ENCODE measurements at places on chromosomes 16 and 17. TPM values are rescaled to one million over a fixed set of nuclear protein-coding genes. Genes with fewer than 3 reads are reported as not detected.

DNA sequence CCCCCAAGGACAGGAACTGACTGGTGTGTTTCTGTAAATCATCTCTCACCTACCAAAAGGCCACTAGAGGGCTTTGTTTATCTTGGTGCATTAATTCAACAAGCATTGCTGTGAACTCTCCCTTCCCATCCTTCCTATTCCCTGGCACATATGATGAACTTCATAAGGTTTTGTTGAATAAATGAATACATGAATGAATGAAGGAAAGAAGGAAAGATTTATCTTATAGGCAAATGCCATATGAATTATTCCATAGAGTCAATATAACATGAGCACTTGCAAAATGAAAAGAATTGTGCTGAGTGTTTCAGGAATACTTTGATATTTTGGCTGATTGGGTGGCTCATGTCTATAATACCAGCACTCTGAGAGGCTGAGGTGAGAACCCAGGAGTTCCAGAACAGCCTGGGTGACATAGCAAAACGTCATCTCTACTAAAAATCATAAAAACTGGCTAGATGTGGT, 4.3 kb downstream of the SPDYE4 start:
- no peak for DNase-seq

- DNase-seq = no peak
Observed at GRCh38 chr16:68113059-68113761, 28.0 kb downstream of the NFATC3 start.

DNA sequence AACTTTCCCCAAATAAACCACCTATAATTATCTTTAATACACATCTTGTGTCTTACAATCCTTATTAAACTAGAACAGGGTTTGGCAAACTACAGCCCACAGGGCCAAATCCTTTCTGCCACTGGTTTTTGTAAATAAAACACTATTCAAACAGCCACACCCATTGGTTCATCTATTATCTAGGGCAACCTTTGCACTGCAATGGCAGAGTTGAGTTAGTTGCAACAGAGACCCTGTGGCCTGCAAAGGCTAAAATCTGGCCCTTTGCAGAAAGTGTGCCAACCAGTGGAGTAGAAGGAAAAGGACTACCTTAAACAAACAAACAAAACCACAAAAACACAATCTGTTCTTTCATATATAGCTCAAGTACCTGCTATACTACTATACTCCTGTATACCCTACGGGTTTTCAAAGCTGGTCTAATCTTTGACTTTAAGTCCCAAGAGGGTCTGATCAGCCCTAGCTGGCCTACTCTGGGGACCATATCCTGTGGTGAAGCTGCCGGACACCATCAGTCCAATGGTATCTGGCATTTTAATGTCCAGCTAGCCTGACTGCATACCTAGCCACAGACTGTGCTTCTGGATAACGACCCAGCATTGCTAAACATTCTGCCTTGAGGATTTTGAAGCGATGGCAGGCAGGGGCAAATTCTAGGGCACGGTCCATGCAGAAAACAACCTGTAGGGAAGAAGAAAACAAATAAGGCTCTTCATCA, 23.3 kb downstream of the CNP start:
- DNase-seq = no peak

Gene WNK4
- polyA plus RNA-seq = 11.3 TPM

DNA sequence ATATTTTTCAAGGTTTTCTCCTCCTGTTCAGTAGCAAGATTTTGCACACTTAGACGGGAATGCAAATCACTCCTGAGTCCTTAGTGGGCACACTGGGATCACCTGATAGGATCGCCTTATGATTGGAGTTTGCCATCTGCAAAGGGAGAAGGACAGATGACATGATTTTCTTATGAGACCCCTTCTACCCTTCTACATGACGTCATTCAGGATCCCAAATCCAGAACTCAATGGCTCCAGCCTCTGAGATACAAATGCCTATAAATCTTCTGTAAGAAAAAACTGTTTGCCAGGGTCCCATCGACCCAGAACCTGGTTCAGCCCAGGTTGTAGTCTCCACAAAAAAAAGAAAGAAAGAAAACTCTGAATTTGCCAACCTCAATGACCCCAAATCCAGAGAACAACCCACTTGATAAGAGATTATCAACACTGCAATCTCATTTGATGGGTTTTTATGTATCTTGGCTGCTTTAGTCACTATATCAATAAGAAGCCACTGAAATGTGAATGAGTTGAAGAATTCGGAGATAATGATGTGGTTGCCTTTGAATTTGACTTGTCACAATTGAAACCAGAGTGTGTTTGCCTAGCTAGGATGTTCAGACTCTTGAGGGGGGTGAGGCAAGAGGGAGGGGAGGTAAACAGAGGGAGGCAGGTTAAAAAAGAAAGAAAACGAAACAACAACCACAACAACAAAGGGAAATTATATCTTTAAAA, 6.7 kb downstream of the ZNF423 start:
- DNase-seq = no peak

DNA sequence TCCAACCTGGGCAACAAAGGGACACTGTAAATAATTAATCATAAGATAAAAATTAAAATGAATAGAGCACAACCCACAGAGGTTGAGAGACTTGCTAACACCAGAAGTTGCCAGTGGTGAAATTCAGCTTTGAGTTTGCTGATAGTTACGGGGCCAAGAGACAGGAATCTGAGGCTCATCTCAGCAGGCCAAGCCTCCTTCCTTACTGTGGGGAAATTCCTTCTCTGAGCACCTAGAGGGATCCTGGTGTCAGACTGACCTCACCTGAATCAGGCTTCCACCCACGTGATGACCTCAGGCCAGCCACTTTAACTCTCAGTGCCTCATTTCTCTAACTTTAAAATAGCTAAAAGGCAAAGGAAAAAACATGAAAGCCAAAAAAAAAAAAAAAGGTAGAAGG, 4.7 kb downstream of the ABAT start:
- DNase-seq = no peak

Gene NFAT5
- 36.3 TPM for polyA plus RNA-seq

- DNase-seq = no peak
Observed at GRCh38 chr17:39679521-39680192, 8.2 kb downstream of the PGAP3 start.

- DNase-seq = no peak
Observed at GRCh38 chr17:17661834-17662385, 19.3 kb upstream of the RAI1 start.

Gene FAHD1
- polyA plus RNA-seq = 52.7 TPM

- DNase-seq = no peak
Observed at GRCh38 chr16:71956486-71956885, 43.7 kb downstream of the PKD1L3 start.

Gene RAB40C
- 21.6 TPM for polyA plus RNA-seq

GRCh38 chr16:4942481-4942880, 5.5 kb upstream of the PPL start:
- no peak for DNase-seq

All from right renal pelvis (tissue), 4 donors.